ENCODE measurements at places on chromosomes 7 and 10. TPM values are rescaled to one million over a fixed set of nuclear protein-coding genes. Genes with fewer than 3 reads are reported as not detected.

PRSS37 gene
- not detected for total RNA-seq

INMT gene
- total RNA-seq, result not detected

GRCh38 chr10:111128331-111129180, 51.7 kb downstream of the ADRA2A start:
- no peak overlapping the region for H3K27ac ChIP-seq
- no peak overlapping the region for H3K4me3 ChIP-seq
- H3K36me3 ChIP-seq, result no peaks in the 10 kb centered on the region
- H3K27me3 ChIP-seq, result no peaks in the 10 kb centered on the region
- H3K4me1 ChIP-seq, result peaks cover 23% of the 10 kb centered on the region

GRCh38 chr10:3606309-3606708, 178.7 kb downstream of the KLF6 start:
- DNase-seq, result no peak
- no peaks in the 10 kb centered on the region for H3K27me3 ChIP-seq
- H3K27ac ChIP-seq, result no peak overlapping the region
- H3K36me3 ChIP-seq, result no peaks in the 10 kb centered on the region

GRCh38 chr10:106682175-106682574, 482.3 kb downstream of the SORCS1 start:
- H3K4me3 ChIP-seq, result no peak overlapping the region
- no peak overlapping the region for H3K27ac ChIP-seq
- no peaks in the 10 kb centered on the region for H3K27me3 ChIP-seq
- no peaks in the 10 kb centered on the region for H3K4me1 ChIP-seq
- no peaks in the 10 kb centered on the region for H3K36me3 ChIP-seq

DNA sequence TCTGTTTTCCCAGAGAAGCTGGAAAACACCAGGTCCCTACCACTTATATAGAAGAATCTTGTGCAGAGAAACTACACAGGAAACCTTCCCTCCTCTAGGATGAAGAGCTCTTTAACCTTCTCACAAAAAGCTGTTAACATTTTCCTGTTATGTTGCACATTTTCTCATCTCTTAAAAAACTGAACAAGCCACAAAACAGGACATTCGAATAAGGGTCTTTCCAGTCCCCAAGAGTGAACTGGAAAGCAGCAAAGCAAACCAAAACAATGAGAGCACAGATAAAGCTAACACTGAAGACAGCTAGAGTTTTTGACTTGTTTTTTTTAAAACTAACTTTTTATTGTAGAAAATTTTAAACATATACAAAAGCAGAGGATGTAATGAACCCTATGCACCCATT, 82.7 kb downstream of the RNF216 start:
- peaks cover 40% of the 10 kb centered on the region for H3K4me1 ChIP-seq
- H3K27ac ChIP-seq, result no peak overlapping the region
- no peaks in the 10 kb centered on the region for H3K36me3 ChIP-seq
- DNase-seq, result no peak
- H3K27me3 ChIP-seq, result no peaks in the 10 kb centered on the region

DNA sequence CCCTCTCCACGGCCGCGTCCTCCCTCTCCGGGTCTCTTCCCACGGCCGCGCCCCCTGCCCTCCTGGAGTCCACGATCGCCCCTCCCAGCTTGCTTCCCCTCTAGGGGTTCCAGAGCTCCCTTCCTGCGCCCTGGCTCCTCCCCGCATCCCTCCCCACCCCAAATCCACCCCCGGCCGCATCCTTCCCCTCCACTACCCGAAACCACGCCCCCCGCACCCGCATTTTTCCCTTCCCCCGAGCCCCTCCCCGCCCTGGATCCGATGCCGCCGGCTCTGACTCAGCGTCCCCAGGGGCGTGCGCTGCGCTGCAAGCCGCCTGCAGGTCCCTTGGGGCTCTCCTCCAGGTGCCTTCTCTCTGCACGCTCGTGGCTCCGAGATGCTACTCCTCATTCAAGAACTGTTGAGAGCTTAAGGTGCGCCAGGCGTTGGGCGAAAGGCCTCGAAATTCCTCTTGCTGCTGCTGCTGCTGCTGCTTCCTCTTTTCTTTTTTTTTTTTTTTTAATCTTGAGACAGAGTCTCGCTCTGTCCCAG, 372 bp upstream of the TMEM130 start:
- H3K27ac ChIP-seq, result no peak overlapping the region
- H3K27me3 ChIP-seq, result peaks cover 6% of the 10 kb centered on the region
- peak; percentile 77 for DNase-seq
- peak overlapping the region; percentile 56 for H3K4me3 ChIP-seq
- no peaks in the 10 kb centered on the region for H3K36me3 ChIP-seq

DNA sequence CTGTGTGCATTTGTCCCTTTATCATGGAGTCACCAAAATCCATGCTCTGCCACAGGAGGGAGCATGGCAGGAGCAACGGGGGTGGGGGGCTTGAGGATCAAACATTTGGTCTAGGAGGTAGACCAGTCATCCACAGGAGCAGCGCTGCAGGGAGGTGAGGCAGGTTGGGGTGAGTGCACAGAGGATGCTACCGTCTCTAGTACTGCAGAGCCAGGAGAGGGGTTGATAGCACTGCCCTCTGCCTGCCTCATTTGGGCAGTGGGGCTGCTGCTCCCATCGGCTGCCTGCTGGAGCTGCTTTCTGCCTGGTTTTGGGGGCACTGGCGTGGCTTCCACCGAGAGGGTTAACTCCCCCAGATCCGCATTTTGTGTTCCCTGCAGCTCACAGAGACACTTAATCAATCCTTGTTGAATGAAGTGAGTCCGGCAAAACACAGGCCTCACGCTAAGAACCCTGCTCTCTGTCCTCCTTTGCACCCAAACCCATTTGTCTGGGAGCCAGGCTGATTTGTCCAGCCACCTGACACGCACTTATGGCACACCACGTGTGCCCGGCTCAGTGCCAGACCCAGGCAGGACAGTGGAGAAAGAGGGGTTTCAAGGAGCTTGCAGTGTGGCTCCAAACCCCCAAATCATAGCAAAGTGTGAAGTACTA, 527.1 kb upstream of the FOXK1 start:
- no peak overlapping the region for H3K27ac ChIP-seq
- H3K27me3 ChIP-seq, result no peaks in the 10 kb centered on the region
- no peak overlapping the region for H3K4me3 ChIP-seq
- no peaks in the 10 kb centered on the region for H3K4me1 ChIP-seq
- H3K36me3 ChIP-seq, result no peaks in the 10 kb centered on the region
- no peak for DNase-seq

GRCh38 chr7:104956753-104957450, 57.1 kb upstream of the KMT2E start:
- H3K27me3 ChIP-seq, result no peaks in the 10 kb centered on the region
- H3K36me3 ChIP-seq, result no peaks in the 10 kb centered on the region
- DNase-seq, result peak; percentile 96
- H3K4me3 ChIP-seq, result no peak overlapping the region

Data from GM23248 (cell line).